Spleen (tissue), 13 donors: ENCODE measurements at places on chromosomes 12 and 14.

DNA sequence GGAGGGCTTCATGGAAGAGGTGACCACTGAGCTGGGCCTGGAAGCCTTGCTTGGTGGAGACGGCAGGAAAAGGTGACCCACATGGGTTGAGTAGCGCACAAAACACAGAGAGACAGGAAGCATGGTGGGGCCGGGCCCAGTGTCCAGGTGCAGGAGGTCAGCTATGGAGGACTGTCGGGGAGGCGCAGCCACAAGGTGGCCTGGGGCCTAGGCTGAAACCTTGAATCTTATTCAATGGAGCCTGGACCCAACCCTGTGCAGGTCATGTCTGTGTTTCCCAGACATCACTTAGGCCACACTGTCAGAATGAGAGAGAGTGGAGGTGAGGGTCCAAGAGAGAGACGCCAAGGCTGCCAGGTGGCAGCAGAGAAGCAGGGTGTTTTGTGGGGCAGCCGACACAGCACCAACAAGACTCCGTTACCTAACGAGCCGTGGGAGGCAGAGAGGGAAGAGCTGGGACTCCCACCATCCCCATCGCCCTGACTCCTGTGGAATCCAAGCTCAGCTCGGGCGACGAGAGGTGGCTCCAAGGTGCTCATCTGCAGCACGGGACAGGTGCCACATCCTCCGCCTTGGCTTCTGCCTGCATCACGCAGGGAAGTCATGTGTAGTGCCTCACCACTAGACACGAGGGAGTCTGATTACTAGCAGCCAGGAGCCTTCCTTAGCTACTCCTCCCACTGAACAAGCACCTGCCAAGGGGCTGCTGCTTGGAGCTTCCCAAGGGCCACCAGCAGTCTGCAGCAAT lies 38.7 kb downstream of the DEGS2 start:
- DNase-seq: no peak

GRCh38 chr14:53742233-53742620 lies 214.4 kb downstream of the BMP4 start:
- no peak for DNase-seq

DNA sequence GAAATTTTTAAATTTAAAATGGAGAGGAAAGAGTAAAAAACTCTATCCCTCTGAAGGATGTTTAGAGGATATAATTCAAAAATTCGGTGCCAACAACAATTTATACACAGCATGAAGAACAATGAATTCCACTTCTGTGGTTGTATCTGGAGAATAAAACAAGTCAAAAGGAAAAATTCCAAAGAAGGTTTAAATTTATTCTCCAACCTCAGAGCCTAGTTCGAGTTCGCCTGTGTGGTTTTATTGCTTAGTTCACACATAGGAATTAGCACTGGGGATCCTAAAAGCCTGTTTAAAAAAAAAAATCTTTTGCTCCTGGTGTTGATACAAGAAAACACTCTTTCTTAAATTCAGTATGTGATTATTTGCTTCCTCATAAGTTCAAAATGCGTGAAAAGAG lies 79.2 kb downstream of the LLPH start:
- no peak for DNase-seq

DNA sequence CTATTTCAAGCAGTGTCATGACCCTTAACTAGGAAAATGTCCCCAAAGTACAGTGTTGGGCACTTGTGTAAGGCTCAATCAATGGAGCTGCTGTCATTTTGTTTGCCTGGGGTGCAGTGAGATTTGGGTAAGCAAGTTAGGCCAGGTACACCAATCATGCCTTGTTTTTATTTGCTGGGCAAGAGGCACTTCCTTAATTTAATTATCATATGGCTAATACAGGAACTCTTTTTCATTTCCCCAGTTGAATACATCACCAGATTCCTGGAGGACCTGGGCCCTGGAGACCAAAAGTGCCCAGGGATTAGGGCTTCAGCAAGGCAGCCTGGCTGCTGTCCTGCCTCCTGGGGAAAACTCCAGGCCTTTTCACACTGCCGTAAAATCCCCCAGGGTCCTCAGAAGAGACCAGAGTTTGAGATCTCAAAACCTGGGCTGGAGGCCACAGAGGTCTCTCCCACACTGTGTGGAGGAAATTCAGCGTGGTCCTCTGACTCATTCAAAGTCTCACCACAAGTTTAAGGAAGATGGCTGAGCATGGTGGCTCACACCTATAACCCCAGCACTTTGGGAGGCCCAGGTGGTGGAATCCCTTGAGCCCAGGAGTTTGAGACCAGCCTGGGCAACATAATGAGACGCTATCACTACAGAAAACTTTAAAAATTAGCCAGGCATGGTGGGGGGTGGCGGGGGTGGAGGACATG lies 28.4 kb upstream of the FOXN3 start:
- no peak for DNase-seq

DNA sequence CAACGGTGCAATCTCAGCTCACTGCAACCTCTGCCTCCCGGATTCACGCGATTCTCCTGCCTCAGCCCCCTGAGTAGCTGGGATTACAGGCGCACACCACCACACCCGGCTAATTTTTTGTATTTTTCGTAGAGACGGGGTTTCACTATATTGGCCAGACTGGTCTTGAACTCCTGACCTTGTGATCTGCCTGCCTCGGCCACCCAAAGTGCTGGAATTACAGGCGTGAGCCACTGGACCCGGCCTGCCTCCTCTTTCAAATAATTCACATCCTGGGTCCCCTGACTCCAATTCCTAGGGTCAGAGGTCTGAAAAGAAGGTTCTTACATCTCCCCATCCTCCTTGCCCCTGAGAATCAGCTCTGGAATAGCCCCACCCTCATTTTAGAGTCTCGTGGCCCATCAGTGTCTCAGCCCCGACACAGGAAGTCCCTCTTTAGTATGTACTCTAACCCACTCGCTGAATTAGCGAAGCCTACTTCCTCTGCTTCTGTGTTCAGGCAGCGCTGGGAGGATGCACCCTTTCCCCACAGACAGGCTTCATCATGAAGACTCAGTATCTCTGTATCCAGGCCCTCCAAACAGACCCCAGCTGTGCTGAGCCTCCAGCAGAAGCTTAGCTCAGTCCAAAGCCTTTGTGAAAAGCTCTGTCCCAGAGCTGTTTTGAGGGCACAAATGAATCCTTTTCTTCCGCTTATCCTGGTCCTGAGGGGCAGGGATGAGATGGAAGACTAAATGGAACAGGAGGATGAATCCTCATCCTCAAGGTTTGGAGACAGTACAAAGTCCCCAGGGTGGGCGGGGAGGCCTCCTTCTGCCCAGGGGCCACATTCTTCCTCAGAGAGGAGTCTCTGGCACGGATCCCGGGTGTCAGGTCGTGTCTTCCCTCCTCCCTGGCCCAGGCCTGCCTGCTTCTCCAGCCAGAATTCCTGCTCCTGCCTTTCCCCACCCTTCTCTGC lies 3.5 kb downstream of the LPAR5 start:
- peak; percentile 86 for DNase-seq

- DNase-seq: peak; percentile 74
Observed at GRCh38 chr12:27968972-27969623, 3.4 kb downstream of the PTHLH start.

- no peak for DNase-seq
Observed at GRCh38 chr12:112794721-112795486, 3.4 kb downstream of the RPH3A start.

- DNase-seq: no peak
Observed at GRCh38 chr12:3679831-3680230, 73.1 kb downstream of the CRACR2A start.

- no peak for DNase-seq
Observed at GRCh38 chr12:45446013-45446412, 230.1 kb downstream of the ANO6 start.

DNA sequence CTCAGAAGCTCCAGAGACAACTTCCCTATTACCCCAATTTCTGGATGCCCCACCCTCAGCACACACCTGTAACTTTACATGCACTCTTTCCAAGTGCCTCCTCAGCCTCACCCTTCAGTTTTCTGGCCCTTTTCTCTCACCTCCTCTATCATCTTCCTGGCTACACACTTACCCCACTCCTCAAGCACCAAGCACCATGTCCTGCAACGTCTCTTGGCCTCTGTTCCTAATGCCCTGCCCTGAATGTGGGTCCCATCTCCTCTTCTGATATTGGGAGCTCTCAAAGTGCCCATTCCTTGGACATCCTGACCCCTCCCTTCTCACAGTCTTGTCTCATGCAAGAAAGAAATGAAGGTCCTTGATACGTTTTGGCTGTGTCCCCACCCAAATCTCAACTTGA lies 1.2 kb downstream of the KRT72 start:
- no peak for DNase-seq

- DNase-seq: no peak
Observed at GRCh38 chr12:107684990-107685359, 624 bp upstream of the PWP1 start.

DNA sequence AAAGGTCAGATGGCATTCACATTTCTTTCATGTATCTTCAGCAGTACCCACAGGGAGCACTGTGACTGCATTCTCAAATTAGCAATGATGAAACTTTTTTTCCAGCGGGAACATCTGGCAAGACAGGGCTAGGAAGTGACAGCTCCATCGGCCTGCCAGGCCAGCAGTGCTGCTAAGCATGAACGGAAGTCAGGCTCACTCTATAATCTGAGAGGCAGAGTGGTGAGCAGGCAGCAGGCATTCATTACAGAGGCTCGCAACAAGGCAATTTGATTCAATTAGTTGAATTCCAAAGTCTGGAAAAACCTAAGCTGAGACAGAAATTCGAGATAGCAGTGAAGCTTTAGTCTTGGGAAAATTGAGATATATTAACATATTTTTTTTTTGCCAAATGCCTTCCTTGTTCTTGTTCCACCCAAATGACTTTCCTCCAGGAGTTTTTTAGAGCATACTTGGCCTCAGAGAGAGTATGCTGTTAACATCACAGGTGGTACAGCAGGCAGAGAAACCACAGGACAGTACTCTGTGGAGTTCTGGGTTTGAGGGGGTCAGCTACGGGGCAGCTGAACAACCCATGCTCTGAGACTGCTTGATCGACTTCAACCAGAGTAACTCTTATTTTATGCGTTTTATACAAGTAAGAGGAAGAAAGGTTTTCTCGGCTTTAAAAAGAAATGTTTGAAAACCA lies 414.9 kb downstream of the APAF1 start:
- DNase-seq: no peak

- DNase-seq: no peak
Observed at GRCh38 chr12:60251091-60251490, 655.3 kb downstream of the SLC16A7 start.

GRCh38 chr14:35814371-35815005 lies 5.4 kb upstream of the RALGAPA1 start:
- DNase-seq: no peak

GRCh38 chr12:130933269-130933995 lies 20.3 kb upstream of the ADGRD1 start:
- no peak for DNase-seq

- no peak for DNase-seq
Observed at GRCh38 chr14:54730156-54730961, 163.4 kb downstream of the SAMD4A start.

DNA sequence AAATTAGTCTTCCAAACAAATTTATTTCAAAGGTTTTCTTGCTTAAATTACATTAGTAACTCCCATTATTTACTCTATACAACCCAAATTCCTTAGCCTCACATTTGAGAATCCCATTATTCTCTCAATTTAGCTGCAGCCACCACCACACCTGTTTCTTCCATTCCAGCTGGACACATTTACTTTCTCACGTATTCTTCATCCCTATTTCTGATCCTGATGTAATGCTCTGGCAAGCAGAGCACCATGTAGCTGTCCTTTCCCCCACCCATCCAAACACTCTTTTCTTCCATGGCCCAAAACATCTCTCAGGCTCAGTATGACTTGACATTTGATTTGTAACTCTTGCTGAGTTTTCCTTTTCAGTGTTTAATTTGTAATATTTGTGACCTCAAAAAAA lies 240.2 kb upstream of the CLEC14A start:
- DNase-seq: no peak

GRCh38 chr12:32854716-32855115 lies 41.9 kb downstream of the PKP2 start:
- no peak for DNase-seq

GRCh38 chr14:71629765-71630492 lies 302.3 kb upstream of the RGS6 start:
- no peak for DNase-seq

GRCh38 chr14:104656014-104656714 lies 33.3 kb upstream of the INF2 start:
- DNase-seq: peak; percentile 86

GRCh38 chr14:68285421-68286179 lies 466.0 kb downstream of the RAD51B start:
- peak; percentile 78 for DNase-seq

DNA sequence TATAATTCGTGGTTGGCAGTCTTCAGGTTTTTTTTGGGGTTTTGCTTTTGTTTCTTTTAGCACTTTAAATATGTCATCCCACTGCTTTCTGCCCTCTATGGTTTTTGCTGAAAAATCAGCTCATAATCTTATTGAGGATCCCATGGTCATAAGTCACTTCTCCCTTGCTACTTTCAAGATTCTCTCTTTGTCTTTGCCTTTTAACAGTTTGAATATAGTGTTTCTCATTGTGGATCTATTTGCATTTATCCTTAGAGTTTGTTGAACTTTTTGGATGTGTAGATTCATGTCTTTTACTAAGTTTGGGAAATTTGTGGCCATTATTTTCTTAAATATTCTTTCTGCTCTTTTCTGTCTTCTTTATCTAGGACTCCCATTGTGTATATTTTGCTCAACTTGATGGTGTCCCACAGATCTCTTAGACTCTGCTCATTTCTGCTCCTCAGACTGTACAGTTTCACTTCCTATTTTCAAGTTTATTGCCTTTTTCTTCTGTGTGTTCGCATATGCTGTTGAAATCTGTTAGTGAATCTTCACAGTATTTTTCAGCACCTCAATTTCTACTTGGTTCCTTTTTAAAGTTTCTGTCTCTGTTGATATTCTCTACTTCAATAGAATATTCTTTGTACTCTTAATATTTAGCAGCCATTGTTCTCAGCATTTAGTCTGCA lies 70.8 kb downstream of the WNK1 start:
- DNase-seq: no peak

DNA sequence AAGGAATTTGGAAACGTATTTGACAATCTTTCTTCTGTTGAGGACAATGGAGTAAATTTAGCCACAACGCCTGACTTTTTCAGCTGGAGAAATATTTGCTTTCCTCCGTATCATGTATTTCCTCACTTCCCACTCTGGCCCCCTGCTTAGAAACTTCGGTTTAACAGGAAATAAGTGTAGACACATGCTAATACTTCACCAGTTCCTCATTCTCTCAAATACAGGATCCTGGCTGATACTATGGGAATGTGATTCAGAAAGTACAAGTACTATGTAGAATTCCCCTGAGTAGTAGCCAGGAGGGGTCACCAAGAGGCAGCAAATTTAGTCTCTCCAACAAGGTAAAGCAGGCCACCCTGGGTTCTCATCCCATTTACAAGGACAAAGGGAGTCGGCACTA lies 58.0 kb downstream of the FAR2 start:
- no peak for DNase-seq
